H54 (cell line): ENCODE measurements at places on chromosomes 5 and 9.

GRCh38 chr9:29691758-29692407, 2118.6 kb upstream of the C9orf72 start:
- DNase-seq = peak; percentile 2

DNA sequence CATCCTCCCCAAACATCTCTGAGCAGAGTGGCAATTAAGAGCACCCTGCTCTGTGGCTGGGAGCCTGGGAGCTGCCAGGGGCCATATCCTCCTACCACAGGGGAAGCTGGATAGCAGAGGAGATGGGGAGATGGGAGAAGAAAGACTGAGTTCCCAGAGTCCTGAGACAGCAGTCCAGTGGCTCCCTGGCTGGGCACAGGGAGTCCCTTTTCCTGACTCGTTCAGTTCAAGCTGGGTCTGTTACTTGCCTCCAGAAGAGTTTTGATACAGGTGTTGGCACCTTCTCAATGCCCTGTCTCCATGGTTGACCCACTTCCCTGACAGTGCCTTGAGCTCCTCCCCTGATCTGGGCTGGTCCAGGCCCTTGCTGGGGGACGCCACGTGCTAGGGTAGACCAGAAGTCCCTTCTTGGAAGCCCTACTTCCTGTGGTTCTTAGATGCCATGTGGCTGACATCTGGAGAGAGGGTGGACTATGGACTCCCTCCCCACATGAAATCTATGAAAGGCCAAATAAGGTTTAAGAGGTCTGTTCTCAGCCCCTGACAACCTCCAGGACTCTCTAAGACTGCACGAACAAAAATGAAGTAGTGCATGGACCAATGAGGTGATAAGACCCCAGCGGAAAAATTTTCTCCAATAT, 166.2 kb downstream of the AUH start:
- no peak for DNase-seq

DNA sequence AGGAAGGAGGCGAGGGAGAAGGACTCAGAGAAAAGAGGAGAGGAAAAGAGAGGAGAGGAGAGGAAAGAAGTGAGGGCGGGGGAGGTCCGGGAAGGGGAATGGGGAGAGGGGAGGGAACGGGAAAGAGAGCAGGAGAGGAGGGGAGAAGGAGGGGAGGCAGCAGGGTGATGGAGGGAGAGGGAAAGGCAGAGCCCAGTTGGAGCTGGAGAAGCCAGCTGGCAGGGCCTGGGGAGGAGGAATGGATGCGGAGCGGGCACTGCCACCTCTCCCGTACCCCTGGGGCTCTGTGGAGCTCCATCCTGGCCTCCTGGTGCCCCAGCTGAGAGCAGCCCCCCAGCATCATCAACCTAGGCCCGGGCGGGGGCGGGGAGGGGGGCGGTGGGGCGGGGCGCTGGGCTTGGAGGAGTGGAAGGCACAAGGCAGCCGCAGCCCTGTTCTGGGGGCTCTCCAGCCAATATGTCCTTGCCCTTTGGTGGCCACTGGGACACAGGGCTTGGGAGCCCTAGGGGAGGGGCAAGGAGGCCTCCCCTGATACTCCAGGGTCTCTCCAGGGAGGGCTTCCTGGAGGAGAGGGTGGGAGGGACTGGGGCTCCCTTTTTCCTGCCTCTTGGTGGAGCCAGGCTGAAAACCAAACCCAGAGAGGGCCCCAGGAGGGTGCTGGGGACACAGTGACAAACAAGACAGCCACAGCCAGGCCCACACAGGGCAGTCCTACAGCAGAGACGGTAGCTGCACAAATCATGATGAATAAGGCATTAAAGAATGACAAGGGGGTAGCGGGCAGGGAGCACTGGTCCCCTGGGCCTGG, 123.7 kb downstream of the C9orf50 start:
- no peak for DNase-seq

GRCh38 chr5:175696139-175696854, 38.4 kb downstream of the HRH2 start:
- peak; percentile 61 for DNase-seq

DNA sequence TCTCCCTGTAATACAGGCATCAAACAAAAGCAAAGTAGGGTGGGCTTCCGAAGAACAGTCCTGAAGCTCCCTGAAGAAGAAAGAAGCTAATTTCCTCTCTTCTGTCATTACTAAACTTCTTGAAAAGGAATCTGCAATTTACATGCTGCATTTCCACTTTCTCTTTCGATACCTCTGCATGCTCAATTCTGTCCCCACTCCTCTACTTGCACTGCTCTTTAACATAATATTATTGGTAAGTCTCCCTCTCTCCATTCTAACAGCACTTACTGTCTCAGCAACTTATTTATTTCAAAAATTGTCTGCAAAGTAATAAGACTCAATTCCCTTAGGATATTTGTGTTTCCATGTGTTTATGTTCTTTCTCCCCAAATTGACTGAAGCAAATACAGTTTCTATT, 3.9 kb upstream of the PLPP1 start:
- DNase-seq = no peak

- DNase-seq = no peak
These were observed 10.6 kb downstream of the TMEM167A start for GRCh38 chr5:83066548-83067110.

- no peak for DNase-seq
These were observed 72.3 kb downstream of the DCP2 start for GRCh38 chr5:113048931-113049330.

DNA sequence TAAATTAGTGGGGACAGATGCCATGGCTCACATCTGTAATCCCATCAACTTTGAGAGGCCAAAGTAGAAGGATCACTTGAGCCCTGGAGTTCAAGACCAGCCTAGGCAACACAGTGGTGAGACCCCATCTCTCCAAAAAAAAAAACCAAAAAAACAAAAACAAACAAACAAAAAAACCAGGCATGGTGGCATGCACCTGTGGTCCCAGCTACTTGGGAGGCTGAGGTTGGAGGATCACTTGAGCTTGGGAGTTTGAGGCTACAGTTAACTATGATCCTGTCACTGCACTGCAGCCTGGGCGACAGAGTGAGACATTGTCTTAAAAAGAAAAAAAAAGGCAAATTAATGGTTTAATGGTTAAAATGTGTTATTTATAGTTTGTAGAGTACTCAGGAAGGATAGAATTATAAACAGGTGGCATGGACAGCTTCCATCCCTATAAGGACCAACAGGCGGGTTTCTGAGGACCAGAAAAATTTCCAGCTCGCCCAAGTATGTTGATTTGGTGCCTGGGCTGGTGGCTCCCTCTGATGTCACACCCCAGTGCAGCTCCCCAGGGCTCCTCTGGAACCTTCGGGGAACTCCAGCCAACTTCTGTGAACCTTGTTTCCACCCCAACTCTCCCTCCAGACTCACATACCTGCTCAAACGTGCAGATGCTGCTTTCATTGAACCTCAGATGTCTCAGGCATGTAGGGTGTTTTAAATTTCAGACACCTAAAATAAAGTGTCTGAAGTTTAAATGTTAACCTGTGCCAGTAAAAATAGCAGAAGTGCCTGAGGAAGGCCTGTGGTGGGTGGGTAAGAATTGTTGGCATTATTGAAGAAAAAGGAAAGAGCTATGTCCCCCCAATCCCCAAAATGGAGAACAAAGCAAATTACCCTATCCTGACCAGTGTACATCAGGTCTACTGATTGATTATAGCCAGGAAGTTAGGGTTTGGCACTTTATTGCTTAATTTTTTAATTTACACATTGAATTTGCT, 69.0 kb downstream of the TRIO start:
- no peak for DNase-seq

DNA sequence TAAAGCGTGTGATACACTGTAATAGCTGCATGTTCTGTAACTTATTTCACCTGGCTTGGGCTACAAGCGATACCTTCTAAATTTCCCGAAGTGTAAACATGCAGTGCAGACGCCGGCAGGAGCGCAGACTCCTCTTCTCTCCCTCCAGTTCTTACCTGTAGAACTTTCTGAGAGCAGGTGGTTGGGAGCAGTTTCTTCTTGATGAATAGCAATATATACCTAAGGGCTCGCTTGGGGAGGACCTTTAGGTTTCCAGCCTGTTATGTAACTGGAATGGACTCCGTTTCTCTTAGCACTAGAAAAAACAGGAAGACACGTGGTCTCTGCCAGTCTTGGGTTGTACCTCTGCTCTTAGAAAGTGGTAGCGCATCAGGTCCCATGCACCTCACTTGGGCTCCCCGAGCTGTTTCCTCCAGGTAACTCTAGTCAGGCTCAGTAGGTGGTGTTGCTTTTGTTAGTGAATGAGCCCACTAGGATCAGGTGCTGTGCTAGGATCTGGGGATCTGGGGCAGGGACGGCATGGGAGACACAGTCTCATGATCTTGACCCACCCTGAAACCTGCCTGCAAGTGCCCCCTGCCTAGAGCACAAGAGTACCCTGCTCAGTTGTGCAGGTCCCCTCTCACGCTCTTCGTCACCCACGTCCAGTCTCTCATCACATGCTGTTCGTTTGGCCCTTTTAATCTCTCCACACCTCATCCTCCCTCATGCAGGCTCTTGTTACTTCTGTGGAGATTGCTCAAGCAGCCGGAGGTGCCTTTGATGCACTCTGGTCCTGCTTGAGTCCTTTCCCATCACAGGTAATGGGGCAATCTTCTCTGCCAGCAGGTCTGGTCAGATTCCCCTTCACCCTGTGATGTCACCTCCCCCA, 2.8 kb downstream of the TENT4A start:
- DNase-seq = no peak

- no peak for DNase-seq
These were observed 59.3 kb downstream of the GALNT10 start for GRCh38 chr5:154249826-154250225.

GRCh38 chr5:59099995-59100345, 517.1 kb downstream of the RAB3C start:
- DNase-seq = no peak

- DNase-seq = no peak
These were observed 138.9 kb downstream of the NXNL2 start for GRCh38 chr9:88673886-88674285.

GRCh38 chr5:153496835-153497234, 6.4 kb downstream of the GRIA1 start:
- no peak for DNase-seq

GRCh38 chr5:176692839-176693476, 45.7 kb downstream of the TSPAN17 start:
- no peak for DNase-seq

- no peak for DNase-seq
These were observed 10.5 kb downstream of the POMT1 start for GRCh38 chr9:131513177-131513576.

DNA sequence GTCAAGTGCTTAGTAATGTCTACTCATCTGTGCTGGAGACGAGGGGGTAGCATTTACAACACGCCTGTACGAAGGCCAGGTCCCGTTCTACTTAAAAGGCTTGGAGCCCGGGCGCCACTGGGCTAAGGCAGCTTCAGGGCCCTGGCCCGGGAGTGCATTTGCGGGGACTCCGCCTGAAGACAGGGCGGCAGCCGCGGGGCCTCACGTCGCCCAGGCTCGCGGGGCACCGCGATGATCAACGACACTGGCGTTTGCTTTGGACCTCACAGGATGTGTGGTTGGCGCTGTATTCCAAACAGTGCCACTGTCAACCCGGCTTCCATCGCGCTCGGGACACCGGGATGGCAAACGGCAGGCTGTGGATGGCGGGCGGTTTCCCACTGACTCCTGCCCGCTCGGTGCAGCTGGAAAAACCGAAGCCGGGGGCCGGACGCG, 1.1 kb upstream of the TENT4A start:
- DNase-seq = peak; percentile 64

GRCh38 chr9:100220936-100221335, 121.9 kb downstream of the INVS start:
- no peak for DNase-seq

GRCh38 chr5:150436141-150436680, 13.3 kb downstream of the RPS14 start:
- peak; percentile 83 for DNase-seq

GRCh38 chr9:98168941-98169488, 23.4 kb downstream of the CORO2A start:
- DNase-seq = peak; percentile 76

GRCh38 chr9:78490231-78490630, 193.3 kb downstream of the PSAT1 start:
- no peak for DNase-seq

- DNase-seq = no peak
These were observed 566.4 kb downstream of the EFNA5 start for GRCh38 chr5:107104040-107104995.

- no peak for DNase-seq
These were observed 3.2 kb upstream of the NSD1 start for GRCh38 chr5:177130211-177131018.
